CD4-positive, alpha-beta T cell treated with Interleukin-4 for 1 hour (primary cell): ENCODE measurements at places on chromosomes 7 and 10.
A peak's percentile ranks its signal among the peaks of the same experiment; 100 is the strongest.

DNA sequence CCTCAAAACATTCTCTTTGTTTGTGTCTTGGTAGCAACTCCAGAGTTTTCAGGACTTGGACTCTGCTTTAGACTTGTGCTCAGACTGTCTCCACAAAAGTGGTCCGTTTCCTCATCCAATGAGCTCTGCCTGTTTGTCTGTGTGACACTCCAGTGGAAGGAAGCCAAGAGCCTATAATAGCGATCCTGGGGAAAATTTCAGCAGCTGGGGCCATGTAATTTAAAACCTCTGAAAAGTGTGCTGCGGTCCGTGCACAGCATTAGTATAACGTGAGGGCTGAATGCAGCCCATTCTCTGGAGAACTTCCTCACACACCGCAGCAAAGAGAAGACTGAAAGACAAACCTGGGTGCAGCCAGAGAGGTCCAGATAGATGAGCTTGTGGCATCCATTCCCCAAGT, at the start of gene LRRC17:
Gene LRRC17, plus strand, starts transcription at position 259 of the 400 bp plus-strand sequence. CDS start 20,914 bp downstream, outside the sequence.
- DNase-seq = no peak

GRCh38 chr7:94129443-94130140, 125.4 kb upstream of the BET1 start:
- DNase-seq = no peak

- no peak for DNase-seq
These were observed 293.6 kb downstream of the CSTF2T start for GRCh38 chr10:51405580-51406351.

GRCh38 chr10:12195281-12195602, 449 bp downstream of the NUDT5 start:
- DNase-seq = no peak

GRCh38 chr7:150940431-150941102, 37.6 kb downstream of the KCNH2 start:
- no peak for DNase-seq

- no peak for DNase-seq
These were observed 220.6 kb downstream of the ARHGAP12 start for GRCh38 chr10:31708046-31708445.

DNA sequence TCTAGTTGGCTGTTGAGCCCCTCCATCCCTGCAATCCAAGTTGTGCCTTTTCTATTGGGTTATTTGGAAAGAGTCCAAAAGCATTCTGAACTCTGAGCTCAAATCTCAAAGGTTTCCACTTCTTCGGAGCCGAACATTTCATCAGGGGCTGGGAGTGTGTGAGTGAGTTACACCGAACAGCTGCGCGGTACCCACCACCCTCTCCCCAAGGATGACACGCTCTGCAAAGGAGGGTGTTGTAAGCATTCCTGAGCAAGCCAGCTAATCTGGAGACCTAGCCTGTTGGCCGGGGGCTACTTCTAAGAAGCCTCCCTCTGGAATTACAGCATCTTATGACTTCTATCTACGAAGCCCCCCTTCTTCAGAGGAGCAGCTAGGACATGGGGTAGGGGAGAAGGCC, 270.5 kb downstream of the CREB5 start:
- no peak for DNase-seq

- DNase-seq = no peak
These were observed 31.8 kb downstream of the GSTO2 start for GRCh38 chr10:104300736-104301292.

- no peak for DNase-seq
These were observed 10.1 kb downstream of the LRRC18 start for GRCh38 chr10:48929413-48929990.

DNA sequence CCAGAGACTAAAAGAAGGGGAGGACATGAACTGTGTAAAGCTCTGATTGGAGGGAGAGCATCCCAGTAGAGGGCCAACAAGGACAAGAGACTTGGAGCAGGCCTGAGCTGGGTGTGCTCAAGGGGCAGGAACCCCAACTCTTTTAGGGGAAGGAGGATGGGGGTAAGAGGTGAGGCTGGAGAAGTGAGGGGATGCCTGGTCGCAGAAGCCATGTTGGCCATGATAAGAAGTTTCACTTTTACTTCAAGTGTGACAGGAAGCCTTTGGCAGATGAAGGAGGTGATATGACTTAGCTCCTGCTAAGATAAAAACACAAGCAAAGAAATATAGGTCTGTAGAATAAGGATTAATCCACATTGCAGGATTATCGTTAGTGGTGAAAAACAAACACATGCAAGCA, 208.3 kb downstream of the JAZF1 start:
- DNase-seq = no peak

- peak; percentile 30 for DNase-seq
These were observed 112.9 kb downstream of the COL13A1 start for GRCh38 chr10:69914398-69915214.

DNA sequence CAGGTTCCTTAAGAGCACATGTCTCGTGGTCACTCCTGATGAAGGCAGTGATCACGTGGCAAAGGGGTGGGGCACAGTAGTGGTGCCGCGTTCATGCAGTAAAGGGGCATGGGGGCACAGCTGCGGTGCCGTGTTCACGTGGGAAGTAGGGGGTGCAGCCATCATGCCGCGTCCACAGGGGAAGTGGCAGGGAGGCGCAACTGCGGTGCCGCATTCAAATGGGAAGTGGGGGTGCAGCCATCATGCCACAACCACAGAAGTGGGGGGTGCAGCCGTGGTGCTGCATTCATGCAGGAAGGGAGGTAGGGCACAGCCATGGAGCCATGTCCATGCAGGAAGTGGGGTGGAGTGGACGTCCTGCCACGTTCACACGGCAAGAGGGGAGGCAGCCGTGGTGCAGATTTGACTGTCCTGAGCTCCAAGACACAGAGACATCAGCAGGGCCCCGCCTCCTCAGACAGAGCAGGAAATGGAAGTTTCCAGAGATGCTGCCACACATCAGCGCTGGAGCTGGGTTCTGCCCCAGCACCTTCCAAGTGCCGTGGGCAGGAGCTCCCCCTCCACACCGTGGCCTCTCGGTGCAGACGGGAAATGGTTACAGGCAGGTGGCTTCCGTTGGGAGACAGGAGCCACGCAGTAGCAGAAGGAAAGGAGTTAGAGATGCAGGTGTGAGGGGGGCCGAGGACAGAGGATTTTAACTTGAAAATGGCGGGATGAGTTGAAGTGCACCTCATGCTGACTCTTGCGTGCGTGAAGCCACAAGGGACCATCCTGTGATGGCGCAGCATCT, 95.0 kb upstream of the DDC start:
- peak; percentile 53 for DNase-seq

GRCh38 chr7:113408999-113409398, 290.6 kb upstream of the SMIM30 start:
- no peak for DNase-seq
